ENCODE measurements at places on chromosomes 11 and 22. TPM values are rescaled to one million over a fixed set of nuclear protein-coding genes. Genes with fewer than 3 reads are reported as not detected.

GRCh38 chr11:63448646-63449045 lies 42.3 kb downstream of the PLAAT5 start:
- no peak overlapping the region for H3K4me3 ChIP-seq
- H3K4me1 ChIP-seq = no peaks in the 10 kb centered on the region
- no peak for DNase-seq
- no peak overlapping the region for H3K27ac ChIP-seq
- no peaks in the 10 kb centered on the region for H3K36me3 ChIP-seq

GRCh38 chr11:114073828-114074381 lies 14.4 kb downstream of the ZBTB16 start:
- no peak overlapping the region for H3K27ac ChIP-seq
- no peaks in the 10 kb centered on the region for H3K27me3 ChIP-seq
- peaks cover 5% of the 10 kb centered on the region for H3K4me1 ChIP-seq
- H3K36me3 ChIP-seq = peaks cover 2% of the 10 kb centered on the region
- H3K4me3 ChIP-seq = no peak overlapping the region

- peaks cover 36% of the 10 kb centered on the region for H3K4me1 ChIP-seq
- no peaks in the 10 kb centered on the region for H3K27me3 ChIP-seq
- H3K36me3 ChIP-seq = no peaks in the 10 kb centered on the region
- peak overlapping the region; percentile 93 for H3K4me3 ChIP-seq
Measured at GRCh38 chr11:83072350-83073242, 899 bp upstream of the RAB30 start.

- DNase-seq = no peak
- no peaks in the 10 kb centered on the region for H3K36me3 ChIP-seq
- H3K27me3 ChIP-seq = no peaks in the 10 kb centered on the region
- no peak overlapping the region for H3K4me3 ChIP-seq
Measured at GRCh38 chr11:102518296-102519094, 12.1 kb downstream of the MMP7 start.

GRCh38 chr22:45334068-45334467 lies 24.3 kb downstream of the FAM118A start:
- H3K27me3 ChIP-seq = no peaks in the 10 kb centered on the region
- H3K4me1 ChIP-seq = peaks cover 22% of the 10 kb centered on the region
- H3K36me3 ChIP-seq = peaks cover 5% of the 10 kb centered on the region
- no peak overlapping the region for H3K4me3 ChIP-seq
- H3K27ac ChIP-seq = no peak overlapping the region

DNA sequence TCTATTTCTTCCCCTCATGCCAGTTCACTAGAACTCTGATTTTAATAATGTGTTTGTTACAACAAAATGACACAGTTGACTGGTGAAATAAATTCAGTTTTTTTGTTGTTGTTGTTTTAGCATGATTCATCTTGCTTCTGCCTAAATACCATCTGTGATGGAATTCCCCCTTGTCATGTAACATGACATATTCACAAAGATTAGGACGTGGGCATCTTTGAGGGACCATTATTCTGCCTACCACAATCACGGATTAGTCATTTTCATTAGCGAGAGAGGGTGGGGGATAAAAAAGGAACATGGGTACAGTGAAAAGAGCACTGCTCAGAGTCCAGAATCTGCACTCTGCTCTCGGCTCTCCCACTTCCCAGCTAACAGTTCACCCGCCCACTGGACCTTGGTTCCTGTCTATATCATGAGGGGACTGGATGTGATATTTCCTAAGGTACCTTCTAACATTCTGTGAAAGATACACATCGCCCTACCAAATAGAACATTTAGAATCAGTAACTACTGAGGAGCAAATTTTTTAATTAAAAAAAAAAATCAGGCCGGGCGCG lies 11.3 kb downstream of the HTATIP2 start:
- no peaks in the 10 kb centered on the region for H3K27me3 ChIP-seq
- no peak overlapping the region for H3K27ac ChIP-seq
- H3K36me3 ChIP-seq = peaks cover 4% of the 10 kb centered on the region
- no peaks in the 10 kb centered on the region for H3K4me1 ChIP-seq
- no peak overlapping the region for H3K4me3 ChIP-seq
- no peak for DNase-seq

GRCh38 chr22:37204045-37204655 lies 8.1 kb downstream of the SSTR3 start:
- H3K27ac ChIP-seq = no peak overlapping the region
- H3K27me3 ChIP-seq = no peaks in the 10 kb centered on the region
- DNase-seq = no peak
- no peaks in the 10 kb centered on the region for H3K4me1 ChIP-seq
- H3K36me3 ChIP-seq = no peaks in the 10 kb centered on the region
- H3K4me3 ChIP-seq = no peak overlapping the region

DNA sequence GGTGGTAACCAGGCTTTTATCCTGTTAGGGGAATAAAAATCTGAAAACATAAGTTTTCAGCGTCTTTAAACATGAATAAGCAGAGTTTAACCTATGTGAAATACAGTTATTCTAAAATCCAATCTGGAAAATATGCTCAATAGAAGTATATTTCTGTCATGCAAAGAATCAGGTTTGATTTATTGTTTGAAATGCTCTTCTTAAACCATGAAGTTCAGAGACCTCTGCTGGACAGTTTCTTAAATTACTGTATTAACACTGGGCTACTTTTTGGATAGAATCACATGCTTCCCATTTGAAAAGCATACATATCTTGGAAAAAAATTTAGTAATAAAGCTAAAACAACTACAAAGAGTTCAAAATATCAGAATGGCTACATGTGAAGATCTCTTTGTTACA lies 25.4 kb downstream of the APIP start:
- no peak overlapping the region for H3K4me3 ChIP-seq
- H3K27ac ChIP-seq = no peak overlapping the region
- H3K36me3 ChIP-seq = peaks cover 2% of the 10 kb centered on the region
- no peaks in the 10 kb centered on the region for H3K4me1 ChIP-seq

- no peaks in the 10 kb centered on the region for H3K27me3 ChIP-seq
- DNase-seq = no peak
- H3K4me3 ChIP-seq = no peak overlapping the region
- no peaks in the 10 kb centered on the region for H3K36me3 ChIP-seq
Measured at GRCh38 chr11:27453701-27454100, 18.9 kb downstream of the LGR4 start.

DNA sequence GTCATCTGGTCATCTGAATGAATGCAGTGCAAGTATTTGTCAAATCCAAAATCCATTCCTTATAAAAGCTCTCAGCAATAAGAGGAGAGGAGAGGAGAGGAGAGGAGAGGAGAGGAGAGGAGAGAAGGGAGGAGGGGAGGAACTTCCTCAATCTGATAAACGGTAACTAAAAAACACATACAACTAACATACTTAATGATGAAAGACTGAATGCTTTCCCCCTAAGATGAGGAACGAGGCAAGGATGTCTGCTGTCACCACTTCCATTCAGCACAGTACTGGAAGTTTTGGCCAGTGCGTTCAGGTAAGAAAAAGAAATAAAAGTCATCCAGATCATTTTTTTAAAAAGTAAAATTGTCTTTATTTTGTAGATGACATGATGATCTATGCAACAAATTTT lies 80.4 kb downstream of the CD82 start:
- no peaks in the 10 kb centered on the region for H3K36me3 ChIP-seq
- no peak overlapping the region for H3K27ac ChIP-seq
- peaks cover 51% of the 10 kb centered on the region for H3K27me3 ChIP-seq
- no peak for DNase-seq

GRCh38 chr22:32579529-32580220 lies 105.1 kb downstream of the FBXO7 start:
- H3K36me3 ChIP-seq = no peaks in the 10 kb centered on the region
- DNase-seq = no peak
- H3K27ac ChIP-seq = no peak overlapping the region

- H3K36me3 ChIP-seq = peaks cover 5% of the 10 kb centered on the region
- no peak for DNase-seq
- H3K4me1 ChIP-seq = no peaks in the 10 kb centered on the region
Measured at GRCh38 chr11:65298655-65299179, 15.9 kb upstream of the CDC42EP2 start.

- no peak overlapping the region for H3K4me3 ChIP-seq
- no peaks in the 10 kb centered on the region for H3K4me1 ChIP-seq
- H3K36me3 ChIP-seq = no peaks in the 10 kb centered on the region
- H3K27ac ChIP-seq = no peak overlapping the region
- no peaks in the 10 kb centered on the region for H3K27me3 ChIP-seq
Measured at GRCh38 chr11:95494167-95494566, 263.2 kb upstream of the SESN3 start.

DNA sequence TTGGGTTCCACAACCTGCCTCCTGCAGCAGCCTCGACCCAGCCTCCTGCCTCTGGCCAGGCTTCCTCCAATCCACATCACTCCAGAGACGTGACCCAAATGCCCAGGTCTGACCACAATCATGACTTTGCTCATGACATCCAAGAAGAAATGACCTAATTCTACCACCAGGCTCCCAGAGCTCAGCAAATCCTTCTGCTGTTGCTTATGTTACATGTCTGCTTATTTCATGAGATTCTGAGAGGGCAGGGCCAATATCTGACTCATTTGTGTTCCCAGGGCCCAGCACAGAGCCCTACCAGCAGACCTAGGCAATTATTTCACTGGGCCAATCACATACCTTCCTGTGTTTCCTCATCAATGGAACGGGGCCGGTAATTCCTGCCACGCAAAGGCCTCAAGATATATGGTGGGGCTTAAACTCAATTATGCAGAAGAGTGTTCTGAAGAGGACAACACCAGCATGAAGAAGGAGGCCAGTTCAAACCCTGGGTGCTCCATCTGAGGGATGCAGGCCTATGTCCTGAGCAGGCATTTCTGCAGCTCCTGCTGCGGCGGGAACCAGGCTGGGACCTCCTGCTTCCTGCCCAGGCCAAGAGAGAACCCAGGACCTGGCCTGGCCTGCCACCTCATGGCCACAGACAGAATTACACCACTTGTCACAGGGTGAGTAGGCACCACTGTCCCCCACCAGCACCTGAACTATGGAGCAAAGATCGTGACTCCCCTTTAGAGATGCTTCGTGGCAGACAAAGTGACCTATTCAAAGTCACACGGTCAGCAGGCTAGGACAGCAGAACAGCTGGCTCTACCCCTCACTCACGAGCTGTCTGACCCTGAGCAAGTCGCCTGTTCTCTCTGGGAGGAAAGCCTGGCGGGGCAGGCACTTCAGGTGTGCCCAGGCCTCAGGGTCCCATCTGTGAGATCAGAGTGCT lies 5.9 kb downstream of the CENPM start:
- H3K4me1 ChIP-seq = peaks cover 29% of the 10 kb centered on the region
- no peak overlapping the region for H3K27ac ChIP-seq
- DNase-seq = peak; percentile 75
- H3K27me3 ChIP-seq = no peaks in the 10 kb centered on the region
- no peak overlapping the region for H3K4me3 ChIP-seq

- H3K4me3 ChIP-seq = no peak overlapping the region
- no peaks in the 10 kb centered on the region for H3K36me3 ChIP-seq
- H3K4me1 ChIP-seq = no peaks in the 10 kb centered on the region
- no peak overlapping the region for H3K27ac ChIP-seq
- H3K27me3 ChIP-seq = no peaks in the 10 kb centered on the region
Measured at GRCh38 chr11:72370201-72370600, 64.1 kb downstream of the CLPB start.

DNA sequence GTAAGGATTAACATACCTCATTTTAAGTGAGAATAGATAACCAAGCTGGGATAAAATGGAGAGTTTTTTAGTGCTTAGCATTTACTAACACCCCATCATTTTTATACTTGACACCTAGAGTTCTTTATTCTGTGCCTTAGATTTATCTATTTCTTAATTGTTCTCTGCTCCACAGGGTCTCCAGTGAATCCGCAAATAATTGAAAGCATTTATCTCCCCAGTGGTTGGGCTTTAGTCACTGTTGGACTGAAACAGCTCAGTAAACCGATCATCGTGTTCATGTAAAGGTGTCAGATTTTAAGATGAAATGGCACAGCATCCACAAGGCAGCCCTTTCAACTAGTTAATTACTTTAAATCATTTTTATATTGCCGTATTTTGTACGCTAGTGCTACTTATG lies 17.8 kb upstream of the GRIA4 start:
- H3K4me1 ChIP-seq = no peaks in the 10 kb centered on the region
- H3K27me3 ChIP-seq = no peaks in the 10 kb centered on the region
- no peak overlapping the region for H3K4me3 ChIP-seq
- DNase-seq = no peak
- no peak overlapping the region for H3K27ac ChIP-seq
- no peaks in the 10 kb centered on the region for H3K36me3 ChIP-seq

GRCh38 chr22:26395926-26396325 lies 33.1 kb upstream of the ASPHD2 start:
- DNase-seq = no peak
- peaks cover 4% of the 10 kb centered on the region for H3K27me3 ChIP-seq
- no peaks in the 10 kb centered on the region for H3K4me1 ChIP-seq
- no peak overlapping the region for H3K27ac ChIP-seq
- no peak overlapping the region for H3K4me3 ChIP-seq

GRCh38 chr11:28858076-28858475 lies 749.9 kb downstream of the METTL15 start:
- no peak overlapping the region for H3K4me3 ChIP-seq
- H3K27ac ChIP-seq = no peak overlapping the region
- no peaks in the 10 kb centered on the region for H3K27me3 ChIP-seq
- DNase-seq = no peak
- no peaks in the 10 kb centered on the region for H3K36me3 ChIP-seq
- peaks cover 15% of the 10 kb centered on the region for H3K4me1 ChIP-seq

Gene P2RY2
- total RNA-seq = 5.6 TPM

Gene MUC6
- not detected for total RNA-seq

Gene SIK3
- total RNA-seq = 20.6 TPM

Gene NELL1
- total RNA-seq = not detected

Gene HEPN1
- not detected for total RNA-seq

Gene PARVG
- total RNA-seq = not detected

Gene MYRF
- 1.8 TPM for total RNA-seq

Gene C22orf42
- not detected for total RNA-seq

Gene MUC2
- total RNA-seq = not detected

Gene RAG2
- total RNA-seq = not detected

Gene ELFN2
- 1.3 TPM for total RNA-seq

Gene LPXN
- 6.2 TPM for total RNA-seq

Gene RDX
- 239 TPM for total RNA-seq

Gene ALX4
- not detected for total RNA-seq

Gene PNPLA5
- not detected for total RNA-seq

Gene DEFB131B
- not detected for total RNA-seq

Gene PGA4
- not detected for total RNA-seq
